ENCODE measurements at places on chromosomes 6 and 20.

DNA sequence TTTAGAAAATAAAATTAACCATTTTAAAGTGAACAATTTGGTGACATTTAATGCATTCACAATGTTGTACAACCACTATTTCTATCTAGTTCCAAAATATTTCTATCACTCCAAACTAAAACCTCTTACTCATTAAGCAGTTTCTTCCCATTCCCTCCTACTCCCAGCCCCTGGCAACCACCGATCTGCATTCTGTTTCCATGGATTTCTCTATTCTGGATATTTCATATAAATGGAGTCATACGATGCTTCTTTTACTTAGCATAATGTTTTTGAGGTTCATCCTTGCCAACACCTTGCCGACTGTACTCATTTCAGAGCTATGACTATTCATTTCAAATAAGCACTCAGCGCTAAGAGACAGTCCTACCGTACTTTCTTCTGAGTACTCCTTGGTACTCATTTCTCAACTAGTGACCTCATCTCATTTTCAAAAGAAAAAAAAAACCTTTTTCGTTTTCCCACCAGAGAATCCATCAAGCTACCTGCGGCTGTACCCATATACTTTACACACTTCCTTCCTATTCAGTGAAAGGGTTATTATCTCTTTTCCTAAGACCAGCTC, 259.2 kb downstream of the UTRN start:
- DNase-seq = no peak

- no peak for DNase-seq
Measured at GRCh38 chr20:11255860-11256259, 582.1 kb upstream of the JAG1 start.

DNA sequence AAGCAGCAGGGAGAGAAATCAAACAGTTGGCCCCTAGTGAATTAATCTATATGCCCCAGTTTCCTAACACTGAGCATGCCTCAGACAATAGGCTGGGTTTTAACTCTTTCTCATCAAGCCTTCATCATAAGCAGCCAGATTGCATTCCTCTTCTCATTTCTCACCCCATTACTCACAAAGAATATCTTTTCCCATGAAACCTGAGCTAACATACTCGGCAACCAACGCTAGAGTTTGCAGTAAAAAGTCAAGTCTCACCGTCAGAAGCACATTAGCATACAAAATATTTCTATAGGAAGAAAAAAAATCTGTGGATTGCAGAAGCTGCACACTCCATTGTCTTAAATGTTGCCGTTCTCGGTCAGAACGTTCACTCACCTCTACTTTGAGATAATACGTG, 429.9 kb upstream of the ARID1B start:
- no peak for DNase-seq

DNA sequence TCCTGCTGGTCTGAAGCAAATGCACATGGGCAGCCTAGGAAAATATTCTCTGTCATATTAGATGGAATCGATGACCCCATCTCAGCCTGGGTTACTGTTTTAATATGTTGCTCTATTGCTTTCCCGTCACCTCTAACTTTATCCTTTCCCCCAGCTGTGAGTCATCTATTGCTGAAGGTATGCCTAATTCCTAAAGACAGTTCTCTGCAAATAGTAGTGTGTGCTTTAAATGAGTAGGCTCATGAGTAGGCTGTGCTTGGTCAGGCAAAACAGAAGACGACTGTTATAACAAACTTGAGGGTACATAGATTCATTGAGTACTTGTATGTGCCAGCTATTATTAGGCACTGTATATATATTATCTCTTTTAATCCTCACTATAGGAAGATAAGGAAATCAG, 47.2 kb downstream of the CTNNBL1 start:
- DNase-seq = no peak

GRCh38 chr6:167093406-167093921, 29.4 kb upstream of the CCR6 start:
- DNase-seq = no peak

DNA sequence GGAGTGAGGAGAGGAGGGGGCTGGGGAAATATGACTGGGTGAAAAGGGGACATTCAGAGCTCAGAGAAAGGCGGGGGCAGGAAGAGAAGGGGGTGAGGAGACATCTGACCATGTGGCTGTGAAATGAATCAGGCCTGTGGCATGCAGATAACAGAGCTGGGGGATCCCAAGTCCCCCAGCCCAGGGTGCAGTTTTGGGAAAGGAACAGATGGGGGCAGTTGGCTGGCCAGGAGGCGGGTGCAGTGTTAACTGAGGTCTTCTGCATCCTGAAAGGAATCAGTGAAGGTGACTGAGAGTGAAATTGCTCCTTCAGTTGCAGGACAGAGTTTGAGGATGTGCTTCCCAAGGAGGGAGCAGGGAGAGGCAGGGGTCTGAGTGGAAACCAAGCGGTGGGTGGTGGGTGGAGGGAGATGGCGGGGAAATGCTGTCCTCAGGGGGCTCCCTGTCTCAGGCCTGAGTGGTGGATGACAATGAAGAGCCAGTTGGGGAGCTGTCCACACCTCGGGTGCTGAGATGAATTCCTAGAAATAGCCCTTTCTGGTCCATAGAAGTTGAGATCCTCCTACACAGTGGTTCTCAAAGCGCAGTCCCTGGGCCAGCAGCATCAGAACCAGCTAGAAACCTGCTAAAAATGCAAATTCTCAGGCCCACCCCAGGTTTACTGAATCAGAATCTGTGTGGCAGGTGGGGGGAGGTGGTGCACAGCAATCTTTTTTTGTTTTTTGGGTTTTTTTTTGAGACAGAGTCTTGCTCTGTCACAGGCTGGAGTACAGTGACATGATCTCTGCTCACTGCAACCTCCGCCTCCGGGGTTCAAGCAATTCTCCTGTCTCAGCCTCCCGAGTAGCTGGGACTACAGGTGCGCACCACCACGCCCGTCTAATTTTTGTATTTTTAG, 26.0 kb upstream of the CCDC167 start:
- DNase-seq = no peak

GRCh38 chr6:30396833-30397479, 52.0 kb downstream of the RPP21 start:
- DNase-seq = peak; percentile 90

DNA sequence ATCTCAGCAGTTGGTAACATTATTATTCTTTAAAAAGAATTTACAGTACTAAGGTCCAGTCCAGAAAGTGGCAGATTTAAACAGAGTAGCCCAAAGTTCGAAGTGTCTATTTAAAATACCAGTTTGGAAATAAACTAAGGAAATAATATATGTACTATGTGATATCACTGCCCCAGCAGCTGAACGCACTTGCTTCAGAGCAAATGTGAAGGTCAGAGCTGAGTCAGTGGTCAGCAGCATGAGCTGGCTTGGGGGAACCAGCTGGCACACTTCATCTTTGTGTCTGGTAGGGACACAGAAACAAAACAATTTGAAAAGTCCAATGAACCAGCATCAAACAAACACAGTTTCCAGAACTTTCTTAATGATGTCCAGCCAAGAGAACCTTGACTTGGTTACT, 15.4 kb downstream of the TMEM14B start:
- no peak for DNase-seq

DNA sequence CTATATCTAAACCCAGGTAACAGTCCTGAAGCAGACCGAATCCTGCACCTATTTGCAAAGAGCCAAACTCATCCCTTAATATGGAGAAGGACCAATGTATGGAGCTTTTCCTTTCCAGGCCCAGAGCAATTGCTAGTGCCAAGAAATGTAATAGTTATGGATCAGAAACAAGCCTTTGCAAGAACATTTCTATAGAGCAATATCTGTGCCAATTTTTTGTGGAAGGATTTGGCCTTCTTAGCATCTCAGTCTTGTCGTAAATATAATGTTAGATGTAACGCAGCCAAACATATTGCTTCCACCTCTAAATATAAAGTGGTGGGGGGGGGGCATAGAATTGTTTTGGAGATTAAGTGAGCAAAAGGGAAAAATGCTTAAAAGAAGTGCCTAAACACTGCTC, 2.7 kb downstream of the KIAA0408 start:
- DNase-seq = no peak

DNA sequence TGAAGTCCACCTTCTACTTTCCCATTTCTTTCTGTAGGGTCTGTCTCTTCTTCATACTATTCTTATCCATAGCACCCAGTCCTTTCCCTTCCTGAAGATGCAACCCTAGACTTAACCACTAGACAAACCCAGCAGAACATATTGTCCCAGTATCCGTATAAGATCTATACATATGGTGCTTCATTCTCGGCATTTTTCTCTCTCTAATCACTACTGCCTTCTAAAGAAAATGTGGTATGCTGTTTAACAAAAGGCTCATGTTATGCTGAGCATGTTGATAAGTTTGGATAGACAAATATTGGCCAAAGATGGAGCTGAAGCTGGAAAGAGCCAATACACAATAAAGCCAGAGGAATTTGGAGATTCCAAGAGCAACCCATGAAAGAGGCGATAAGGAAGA, 212.6 kb downstream of the MAFB start:
- DNase-seq = no peak

- DNase-seq = no peak
Measured at GRCh38 chr6:51842804-51843378, 244.5 kb downstream of the PKHD1 start.

DNA sequence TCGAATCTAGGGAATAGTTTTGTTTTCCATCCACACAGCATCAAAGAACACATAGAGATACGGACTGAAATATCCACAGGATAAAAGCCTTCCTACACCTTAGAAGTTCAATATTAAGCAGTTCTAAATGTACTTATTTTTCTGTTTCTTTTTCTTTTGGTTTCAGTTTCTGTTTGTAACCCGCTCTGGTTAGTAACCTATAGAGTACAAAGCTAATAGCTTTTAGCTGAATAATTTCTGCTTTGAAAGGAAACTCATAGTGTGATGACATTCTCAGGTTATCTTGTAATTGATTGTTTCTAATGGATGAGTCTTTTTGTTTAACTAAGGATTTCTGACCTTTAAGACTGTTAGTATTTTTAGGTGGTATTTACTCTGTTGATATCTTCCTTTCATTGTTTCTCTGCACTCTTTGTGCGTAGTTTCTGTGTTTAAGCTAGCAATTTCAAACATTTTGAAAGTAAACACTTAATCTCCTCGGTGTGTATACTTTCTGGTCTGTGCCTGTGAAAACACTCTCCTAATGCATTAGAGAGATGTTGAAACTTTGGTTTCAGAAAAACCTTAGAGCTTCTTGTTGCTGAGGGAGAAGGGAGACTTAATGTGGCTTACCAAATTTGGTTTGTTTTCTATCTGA, 385.5 kb downstream of the HDGFL1 start:
- DNase-seq = no peak

DNA sequence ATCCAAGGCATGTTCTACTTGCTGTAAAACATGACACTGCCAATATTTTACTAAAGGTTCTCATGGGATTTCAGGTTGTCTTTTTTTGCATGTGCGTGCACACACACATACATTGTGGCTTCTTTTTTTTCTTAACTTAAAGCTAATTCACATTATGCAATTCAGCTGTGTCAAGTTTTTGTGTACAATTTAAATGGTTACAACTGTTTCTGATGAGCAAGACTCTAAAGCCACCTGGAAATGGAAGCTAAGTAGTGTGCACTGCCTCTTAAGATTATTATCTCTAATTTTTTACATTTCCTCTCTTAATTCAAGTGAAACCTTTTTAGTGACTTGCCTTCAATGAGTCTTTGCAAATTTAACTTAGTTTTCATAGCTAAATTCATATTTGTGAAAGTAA, 75.3 kb downstream of the TULP4 start:
- DNase-seq = no peak

DNA sequence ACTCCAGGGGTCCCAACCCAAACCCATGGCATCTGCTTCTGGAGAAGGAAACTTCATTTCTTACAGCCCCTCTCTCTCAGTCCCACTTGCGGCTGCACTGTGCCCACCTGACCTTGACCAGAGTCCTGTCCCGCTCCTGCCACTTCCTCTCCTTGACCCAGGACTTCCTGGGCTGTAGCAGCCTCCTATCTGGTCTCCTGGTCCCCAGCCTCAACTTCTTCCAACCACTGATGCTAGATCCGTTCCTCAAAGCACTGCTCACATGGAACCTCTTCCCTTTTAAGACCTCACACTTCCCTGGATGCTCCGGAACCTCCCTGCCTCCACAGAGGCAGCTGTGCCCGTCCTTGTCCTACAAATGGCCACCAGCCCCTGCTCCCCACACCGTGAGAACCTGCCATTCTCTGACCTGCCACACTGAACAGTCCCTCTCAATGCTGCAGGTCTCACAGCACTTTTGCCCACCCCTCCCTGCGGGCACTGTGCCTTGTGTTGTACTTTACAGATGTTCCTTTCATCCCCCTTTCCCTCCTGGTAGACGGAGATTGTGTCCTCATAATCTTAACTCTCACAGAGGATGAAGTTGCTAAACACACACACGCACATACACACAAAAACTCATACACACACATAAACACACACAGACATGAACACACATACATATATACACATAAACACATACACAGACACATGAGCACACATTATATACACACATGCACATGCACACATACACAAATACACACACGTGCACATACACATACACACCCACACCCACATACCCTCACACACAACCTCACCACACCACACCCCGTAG, 59.6 kb upstream of the NXT1 start:
- no peak for DNase-seq

DNA sequence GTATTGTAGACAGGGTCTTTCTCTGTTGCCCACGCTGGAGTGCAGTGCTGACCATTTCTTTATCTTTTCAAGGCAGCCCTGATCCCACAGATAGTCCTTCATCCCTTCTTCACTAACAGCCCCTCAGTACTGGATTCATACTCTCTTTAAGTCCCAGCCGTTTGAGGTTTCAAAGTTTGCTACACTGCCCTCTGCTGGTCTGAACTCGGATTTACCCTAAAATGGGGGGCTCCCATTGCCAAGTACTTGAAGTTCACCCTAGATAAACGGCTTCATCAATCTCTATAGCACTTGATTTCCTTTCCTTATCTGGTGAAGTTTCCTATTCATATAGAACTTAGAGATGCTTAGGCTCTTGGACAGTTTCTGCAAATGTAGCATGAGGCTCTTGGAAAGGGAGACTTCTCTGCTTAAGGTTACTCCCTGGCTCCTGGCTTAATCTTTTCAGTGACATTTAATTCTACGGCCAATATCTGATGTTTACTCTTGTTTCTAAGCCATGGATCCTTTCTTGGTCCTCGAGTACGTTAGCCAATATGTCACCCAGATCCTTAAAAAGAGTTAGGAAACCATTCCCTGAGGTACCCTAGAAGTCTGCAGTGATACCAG, 21.4 kb upstream of the PREP start:
- DNase-seq = peak; percentile 47

- no peak for DNase-seq
Measured at GRCh38 chr6:45955597-45955996, 60.1 kb downstream of the CLIC5 start.

DNA sequence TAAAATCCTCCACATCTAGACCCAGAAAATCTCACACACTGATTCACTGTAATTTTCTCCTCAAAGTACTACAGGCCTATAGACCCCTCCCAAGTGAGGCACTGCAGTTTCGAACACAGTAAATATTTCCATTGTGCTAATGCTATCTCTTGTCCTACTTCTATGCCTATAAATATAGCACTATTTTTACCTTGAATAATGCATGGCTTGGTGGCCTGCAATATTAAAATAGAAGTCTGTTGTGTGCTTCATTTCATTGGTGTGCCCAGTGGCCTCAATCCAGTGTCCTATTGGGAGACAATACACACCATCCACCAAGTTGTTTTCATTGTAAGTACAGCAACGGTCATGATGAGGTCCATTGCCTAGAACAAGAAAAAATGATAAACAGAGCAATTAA, 49.4 kb downstream of the EPM2A start:
- DNase-seq = no peak

All from stimulated activated CD4-positive, alpha-beta T cell treated with anti-CD3 and anti-CD28 coated beads, Interleukin-12 subunit alpha, Interleukin-12 subunit beta, amount 100 ng/mL, for 4 hours (primary cell).